GM04503 (cell line): ENCODE measurements at places on chromosomes 7 and 10.

GRCh38 chr10:113656896-113657295 is 6.9 kb downstream of the NRAP start:
- DNase-seq: no peak

GRCh38 chr10:53406532-53406931 is 633.9 kb upstream of the MBL2 start:
- DNase-seq: no peak

GRCh38 chr7:47451851-47452205 is 130.1 kb downstream of the TNS3 start:
- DNase-seq: no peak

DNA sequence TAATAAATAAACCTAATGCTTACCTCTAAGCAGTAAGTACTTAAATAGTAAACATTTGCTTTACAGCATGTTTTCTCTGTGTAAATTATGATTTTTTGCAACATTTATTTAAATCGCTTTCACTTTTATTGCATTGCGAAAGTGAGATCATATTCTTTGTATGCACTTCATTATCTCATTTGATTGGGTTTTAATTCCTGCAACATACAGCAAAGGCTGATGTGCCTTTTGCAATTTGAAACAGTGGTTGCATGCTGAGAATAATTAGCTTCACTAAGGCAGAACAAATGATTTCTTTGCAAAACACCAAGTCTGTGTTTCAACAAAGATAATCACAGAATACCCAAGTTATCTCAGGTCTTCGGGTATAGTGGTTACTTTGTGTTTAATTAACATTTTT is 16.3 kb upstream of the THSD7A start:
- no peak for DNase-seq

DNA sequence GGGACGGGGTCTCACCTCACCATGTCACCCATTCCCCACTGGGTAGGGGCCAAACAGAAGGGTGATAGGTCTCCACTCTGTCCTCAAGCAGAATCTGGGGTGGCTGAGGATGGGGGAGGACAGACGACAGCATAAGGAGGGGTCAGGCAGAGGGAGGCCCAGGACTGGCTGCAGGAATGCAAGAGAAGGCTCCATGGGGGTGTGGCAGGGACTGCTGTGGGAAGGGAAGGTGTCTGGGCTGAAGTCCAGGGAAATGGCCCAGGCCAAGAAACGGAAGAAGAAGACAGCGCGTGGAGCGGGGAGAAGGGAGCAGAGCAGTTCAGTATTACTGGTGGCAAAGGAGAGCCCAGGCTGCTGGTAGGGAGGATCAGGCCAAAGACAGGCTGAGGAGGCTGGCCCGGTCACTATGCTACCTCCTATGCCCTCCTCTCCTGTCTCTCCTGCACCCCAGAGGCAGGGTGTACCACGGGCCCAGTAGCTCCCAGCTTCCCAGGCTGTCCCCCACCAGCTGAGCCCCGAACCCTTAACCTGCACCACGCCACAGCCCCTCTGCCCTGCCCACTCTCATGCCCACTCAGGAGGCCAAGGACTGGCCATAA is 60.9 kb downstream of the GRB10 start:
- no peak for DNase-seq

GRCh38 chr10:21176934-21177480 is 279.9 kb upstream of the NEBL start:
- DNase-seq: no peak

DNA sequence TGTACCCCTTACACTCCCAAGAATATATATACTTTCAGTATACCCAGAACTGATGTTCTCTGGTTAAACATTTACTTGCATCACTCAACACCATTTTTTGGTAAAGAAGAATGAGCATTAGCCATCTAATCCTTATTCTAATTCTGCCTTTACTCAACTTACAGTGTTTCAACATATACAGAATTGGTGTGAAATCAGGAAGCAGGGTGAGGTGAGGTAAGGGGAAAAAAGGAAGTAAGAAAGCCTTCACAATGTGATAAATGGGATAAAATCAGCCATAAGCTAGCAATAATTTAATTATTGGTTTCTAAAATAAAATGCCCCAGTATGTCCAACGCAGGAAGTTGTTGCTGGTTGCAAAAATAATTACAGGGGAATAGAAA is 605.4 kb downstream of the KCNMA1 start:
- DNase-seq: no peak

DNA sequence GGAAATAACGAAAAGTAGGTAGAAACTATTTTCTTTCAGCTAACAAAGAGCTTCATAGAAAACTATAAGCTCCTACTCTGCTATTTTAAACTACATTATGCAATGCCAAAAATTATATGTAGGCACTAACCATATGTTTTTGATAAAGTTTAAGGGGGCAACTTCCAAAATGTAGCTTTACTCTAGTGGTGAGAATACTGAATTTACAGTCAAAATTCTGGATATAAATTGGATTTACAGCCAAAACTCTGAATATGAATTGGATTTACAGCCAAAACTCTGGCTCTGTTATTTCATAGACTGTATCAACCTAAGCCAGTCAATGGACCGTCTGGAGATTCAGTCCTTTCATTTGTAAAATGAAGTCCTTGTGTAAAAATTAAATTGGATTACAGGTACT is 86.8 kb upstream of the ANK3 start:
- DNase-seq: no peak

DNA sequence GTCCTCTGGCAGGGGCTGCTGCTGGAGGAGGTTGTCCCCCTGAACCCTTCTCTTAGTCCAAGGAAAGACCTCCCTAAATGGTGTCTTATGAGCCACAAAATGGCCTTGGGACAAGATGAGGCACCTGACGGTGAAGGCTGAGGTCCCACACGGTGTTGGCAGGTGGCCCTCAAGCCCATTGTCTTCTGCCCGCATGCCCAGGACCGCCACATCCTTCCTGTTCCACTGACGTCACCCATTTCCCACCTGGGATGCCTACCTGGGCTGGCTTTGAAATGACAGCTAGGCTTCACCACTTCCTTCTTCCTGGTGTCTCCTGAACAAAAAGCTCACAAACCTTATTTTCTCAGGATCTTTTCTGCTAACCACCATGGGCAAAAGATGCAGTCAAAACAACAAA is 2.1 kb upstream of the DMBT1 start:
- no peak for DNase-seq

DNA sequence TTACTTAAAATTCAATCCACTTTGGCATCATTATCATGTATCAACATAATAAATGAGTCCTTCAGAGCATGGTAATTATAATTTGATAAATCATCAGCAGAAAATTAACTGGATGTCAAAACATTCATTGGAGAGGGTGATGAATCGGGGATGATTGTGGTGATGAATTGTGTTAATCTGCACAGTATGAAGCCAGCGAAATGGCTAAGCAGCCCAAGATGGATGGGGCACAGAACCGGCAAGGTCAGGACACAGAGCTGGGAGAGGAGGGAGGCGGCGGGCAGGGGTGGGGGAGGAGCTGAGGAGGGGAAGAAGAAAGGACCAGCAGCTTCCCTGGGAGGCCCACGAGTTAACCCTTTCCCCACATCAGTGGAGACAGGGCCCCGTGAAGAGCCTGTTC is 536.1 kb downstream of the LRMDA start:
- DNase-seq: no peak

DNA sequence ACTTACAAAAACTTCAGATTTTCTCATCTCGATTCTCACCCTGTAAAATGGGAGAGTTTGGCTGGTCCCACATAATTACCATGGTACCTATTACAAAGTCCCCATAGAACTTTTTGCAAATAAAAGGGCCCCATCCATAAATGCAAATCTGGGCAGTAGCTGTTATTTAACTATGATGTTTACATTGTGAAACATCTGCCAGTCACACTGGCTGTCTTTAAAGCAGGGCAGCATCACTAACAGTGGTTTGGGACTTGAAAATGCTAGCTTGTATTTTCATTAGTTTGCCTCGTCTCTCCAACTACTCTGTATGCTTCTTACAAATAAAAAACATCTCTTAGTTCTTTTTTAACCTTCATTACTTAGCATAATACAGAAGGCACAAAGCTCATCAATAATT is 240.7 kb downstream of the FZD1 start:
- no peak for DNase-seq

DNA sequence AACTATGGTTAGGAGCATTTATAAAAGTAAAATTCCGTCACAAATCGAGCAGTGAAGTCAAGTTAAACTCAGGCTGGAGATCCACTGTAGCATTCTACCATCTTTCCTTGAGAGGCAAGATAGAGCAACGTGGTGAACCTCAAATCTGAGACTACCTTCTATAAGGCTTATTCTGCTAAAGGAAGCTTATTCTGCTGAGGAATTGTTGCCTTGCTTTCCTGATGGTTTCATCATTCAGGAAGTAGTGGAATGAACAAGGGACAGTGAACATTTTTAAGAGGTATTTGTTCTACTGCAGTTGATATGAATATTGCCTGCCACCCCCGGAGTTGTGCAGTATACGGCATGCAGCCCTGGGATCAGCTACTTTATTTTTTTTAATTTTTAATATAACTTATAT is 170.8 kb downstream of the VPS50 start:
- no peak for DNase-seq

GRCh38 chr10:132141076-132141475 is 45.7 kb upstream of the DPYSL4 start:
- no peak for DNase-seq

DNA sequence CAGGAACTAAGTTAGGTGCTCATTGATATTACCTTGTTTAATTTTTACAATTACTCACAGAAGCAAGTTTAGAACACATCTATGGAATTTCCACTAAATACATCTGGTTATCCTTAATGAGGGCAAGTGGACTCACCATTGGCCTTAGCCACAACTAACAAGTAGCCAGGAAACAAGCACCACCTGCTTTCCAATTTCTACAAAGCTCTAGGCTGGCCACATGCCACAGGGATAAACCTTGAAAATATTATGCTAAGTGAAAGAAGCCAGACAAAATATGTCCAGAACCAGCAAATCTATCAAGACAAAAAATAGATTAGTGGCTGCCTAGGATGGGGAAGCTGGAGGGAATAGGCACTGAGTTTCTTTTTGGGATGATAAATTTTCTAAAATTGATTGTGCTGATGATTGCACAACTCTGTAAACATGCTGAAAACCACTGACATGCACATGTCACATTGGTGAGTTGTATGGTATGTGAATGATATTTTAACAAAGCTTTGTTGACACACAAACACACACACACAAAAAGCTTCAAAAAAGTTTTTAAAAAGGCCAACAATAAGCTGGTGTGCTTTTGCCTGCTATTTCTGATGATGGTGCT is 179.4 kb downstream of the CPEB3 start:
- DNase-seq: no peak

GRCh38 chr7:34672430-34672829 is 14.4 kb downstream of the NPSR1 start:
- peak; percentile 5 for DNase-seq

GRCh38 chr10:67978749-67979148 is 94.3 kb downstream of the SIRT1 start:
- no peak for DNase-seq

DNA sequence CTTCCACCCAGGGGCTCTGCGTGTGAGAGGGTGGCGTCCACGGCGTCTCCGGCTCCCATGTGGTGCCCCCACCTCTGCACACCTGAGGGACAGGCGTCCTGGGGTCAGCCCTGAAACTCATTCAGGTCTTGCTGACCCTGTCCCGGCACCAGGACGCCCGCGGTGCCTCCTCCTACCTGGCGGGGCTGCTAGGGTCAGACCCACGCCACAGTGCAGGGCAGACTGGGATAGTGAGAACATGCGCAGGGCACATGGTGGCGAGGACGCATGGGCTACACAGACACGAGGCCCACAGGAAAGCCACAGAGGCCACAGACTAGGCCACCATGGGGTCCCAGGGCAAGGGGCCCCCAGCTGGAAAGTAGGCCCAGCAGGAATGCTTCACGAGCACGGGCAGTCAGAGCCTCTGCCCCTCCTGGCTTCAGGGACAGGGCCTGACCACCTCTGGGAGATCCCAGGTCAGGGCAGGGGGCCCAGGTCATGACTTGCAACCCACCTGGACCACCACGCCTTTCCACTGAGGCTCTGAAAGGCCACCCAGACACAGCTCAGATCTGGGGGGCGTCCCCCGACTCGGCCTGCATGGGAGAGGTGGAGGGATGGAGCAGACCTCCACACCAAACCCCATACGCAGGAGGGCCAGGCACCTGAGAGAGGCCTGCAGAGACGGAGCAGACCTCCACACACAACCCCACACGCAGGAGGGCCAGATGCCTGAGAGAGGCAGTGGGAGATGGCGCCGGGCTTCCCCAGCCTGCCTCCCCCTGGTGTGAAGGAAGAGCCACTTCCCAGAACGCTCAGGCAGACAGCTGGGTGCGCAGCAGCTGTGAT is 188.6 kb downstream of the ELFN1 start:
- no peak for DNase-seq
